Glutamatergic neuron (in vitro differentiated cells): ENCODE measurements at places on chromosomes 7 and 10.
A peak's percentile ranks its signal among the peaks of the same experiment; 100 is the strongest.

DNA sequence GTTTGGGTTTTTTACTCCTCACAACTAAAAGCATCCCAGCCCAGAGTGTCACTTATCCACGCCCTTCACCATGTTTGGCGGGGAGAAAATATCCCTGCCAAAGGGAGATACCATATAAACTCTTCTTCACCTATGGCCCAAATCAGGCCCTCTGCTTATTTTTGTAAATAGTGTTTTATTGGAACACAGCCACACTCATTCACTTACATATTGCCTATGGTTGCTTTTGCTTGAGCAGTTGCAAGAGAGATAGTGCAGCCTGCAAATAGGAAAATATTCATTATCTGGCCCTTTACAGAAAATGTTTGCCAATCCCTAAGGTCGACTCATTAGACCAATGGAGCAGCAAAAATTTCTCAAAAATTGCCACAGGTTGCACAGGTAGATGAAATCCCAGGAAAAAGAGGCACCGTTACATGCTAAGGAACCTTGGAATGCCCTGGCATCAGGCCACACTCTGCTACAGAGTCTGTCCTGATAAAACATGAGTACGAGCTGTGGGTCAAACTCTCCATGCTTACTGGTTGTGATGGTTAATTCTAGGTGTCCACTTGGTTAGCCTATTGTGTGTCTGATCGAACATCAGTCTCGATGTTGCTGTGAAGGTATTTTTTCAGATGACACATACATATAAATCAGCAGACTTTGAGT, 7.9 kb upstream of the RASSF4 start:
- H3K4me3 ChIP-seq: no peak overlapping the region
- H3K27ac ChIP-seq: no peak overlapping the region
- H3K27me3 ChIP-seq: peaks cover 6% of the 10 kb centered on the region
- peaks cover 9% of the 10 kb centered on the region for H3K36me3 ChIP-seq
- DNase-seq: no peak

DNA sequence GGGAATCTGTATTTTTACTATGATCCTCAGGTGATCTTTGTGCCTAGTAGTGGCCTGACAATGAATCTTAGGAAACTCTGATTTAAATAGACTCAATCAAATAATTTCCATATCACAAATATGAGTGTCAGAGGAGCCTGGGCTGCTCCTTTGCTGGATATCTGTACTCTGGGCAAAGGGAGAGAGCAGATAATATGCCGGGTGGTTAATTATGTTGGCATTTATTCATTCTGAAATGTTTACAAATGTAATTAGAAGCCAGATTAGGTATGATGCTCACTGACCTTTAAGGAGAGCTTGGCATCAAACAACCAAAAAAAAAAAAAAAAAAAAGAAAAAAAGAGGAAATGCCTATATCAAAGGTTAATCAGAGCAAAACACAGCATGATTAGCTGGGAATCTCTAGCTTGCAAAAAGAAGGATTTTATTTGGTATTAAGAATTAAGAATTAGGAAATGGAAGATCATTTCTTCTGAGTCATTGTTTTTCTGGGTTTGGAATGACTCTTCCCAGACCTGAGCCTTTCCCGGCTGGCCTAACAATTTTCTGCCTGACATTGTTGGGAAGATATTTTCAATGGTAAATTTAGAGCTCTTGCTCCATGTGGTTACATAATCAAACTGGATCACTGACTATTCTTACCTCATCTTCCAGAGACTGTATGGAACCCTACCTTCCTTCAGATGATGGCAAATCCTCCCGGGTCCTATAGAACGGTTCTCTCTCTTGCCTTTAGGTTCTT, 365.3 kb downstream of the REEP3 start:
- no peak overlapping the region for H3K27ac ChIP-seq
- peaks cover 29% of the 10 kb centered on the region for H3K4me1 ChIP-seq
- no peaks in the 10 kb centered on the region for H3K36me3 ChIP-seq
- H3K27me3 ChIP-seq: peaks cover 2% of the 10 kb centered on the region
- H3K4me3 ChIP-seq: no peak overlapping the region

GRCh38 chr10:111187096-111187495, 110.3 kb downstream of the ADRA2A start:
- no peaks in the 10 kb centered on the region for H3K4me1 ChIP-seq
- H3K4me3 ChIP-seq: no peak overlapping the region
- H3K27ac ChIP-seq: no peak overlapping the region
- H3K36me3 ChIP-seq: no peaks in the 10 kb centered on the region

DNA sequence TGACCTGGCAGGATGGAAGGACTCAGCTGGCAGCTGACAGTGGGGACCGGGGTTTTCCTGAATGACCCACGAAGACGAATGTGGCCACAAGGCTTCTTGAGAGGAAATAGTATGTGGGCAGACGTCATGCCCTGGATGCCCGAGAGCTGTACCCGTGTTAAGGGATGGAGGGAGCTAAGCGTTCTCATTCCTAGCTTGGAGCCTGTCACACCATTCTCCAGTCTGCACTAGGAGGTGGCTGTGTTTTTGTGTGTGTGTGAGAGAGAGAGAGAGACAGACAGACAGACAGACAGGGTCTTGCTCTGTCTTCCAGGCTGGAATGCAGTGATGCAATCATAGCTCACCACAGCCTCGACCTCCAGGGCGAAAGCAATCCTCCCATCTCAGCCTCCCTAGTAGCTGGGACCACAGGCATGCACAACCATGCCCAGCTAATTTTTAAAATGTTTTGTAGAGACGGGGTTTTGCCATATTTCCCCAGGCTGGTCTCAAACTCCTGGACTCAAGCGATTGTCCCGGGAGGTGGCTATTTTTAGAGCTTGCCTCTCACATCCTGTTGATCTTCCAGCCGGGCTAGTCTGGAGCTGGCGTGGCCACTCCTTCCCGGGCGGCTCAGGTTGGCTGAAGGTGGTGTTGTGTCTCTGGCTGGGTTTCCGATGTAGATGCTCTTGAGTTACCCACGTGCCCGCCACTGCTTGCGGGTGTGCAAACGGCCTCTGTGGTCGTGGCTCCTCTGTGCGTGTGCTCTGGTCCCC, 2.1 kb downstream of the AMZ1 start:
- no peaks in the 10 kb centered on the region for H3K36me3 ChIP-seq
- H3K27me3 ChIP-seq: peaks cover 22% of the 10 kb centered on the region
- no peak overlapping the region for H3K27ac ChIP-seq
- H3K4me3 ChIP-seq: no peak overlapping the region
- DNase-seq: no peak

DNA sequence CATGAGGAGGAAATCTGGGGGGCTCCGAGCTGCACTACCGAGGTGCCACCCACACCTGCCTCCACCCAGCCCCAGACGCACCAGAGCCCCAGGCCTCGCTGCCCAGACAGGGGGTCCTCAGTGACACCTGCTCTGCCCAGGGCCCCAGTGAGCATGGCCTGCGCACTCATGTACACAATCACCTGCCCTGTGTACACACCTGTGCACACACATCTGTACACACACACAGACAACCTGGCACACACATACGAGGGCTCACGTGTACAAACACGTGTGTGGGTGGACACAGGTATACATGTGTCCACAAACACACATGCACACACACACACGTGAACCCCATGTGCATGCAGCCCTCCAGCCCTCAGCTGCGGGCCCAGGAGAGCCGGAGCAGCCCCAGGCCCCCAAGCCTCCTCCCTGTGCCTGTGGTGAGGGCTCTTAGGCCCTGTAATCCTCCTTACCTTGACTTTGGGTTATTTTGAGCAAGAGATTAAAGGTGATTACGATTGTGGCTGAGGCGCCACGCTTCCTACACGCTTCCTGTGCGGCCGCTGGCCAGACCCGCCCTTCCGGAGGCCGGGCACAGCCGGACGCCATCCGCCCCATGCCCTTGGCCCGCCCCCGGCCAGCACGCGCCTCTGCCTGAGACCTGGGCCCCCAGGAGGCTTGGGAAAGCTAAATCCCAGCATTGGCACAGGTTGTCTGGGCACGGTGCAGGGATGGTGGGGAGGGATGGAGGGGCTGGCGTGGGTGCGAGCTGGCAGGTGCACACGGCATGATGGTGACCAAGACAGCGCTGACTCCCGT, 71.9 kb downstream of the ELFN1 start:
- H3K27me3 ChIP-seq: peaks cover 2% of the 10 kb centered on the region
- DNase-seq: no peak
- H3K4me1 ChIP-seq: peaks cover 18% of the 10 kb centered on the region
- no peaks in the 10 kb centered on the region for H3K36me3 ChIP-seq

DNA sequence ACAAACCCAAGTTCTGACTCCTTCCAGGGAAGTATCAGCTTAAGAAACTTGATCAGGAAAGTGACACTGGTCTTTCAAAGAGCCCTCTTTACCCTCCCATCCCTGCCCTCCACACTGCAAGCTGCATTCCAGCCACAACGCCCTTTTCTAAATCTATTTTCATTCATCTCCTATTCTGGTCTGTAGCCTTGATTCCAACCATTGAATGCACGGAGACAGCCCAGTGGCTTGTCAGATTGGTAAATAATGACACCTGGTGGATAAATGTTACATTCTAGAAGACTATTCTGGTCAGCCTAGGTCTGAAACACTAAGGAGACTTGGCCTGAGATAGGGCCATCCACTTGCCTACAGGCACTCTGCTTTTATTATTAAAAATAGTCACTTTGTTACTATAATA, 20.9 kb downstream of the MORN4 start:
- H3K36me3 ChIP-seq: no peaks in the 10 kb centered on the region
- H3K27ac ChIP-seq: no peak overlapping the region
- H3K4me3 ChIP-seq: no peak overlapping the region
- DNase-seq: no peak
- peaks cover 4% of the 10 kb centered on the region for H3K4me1 ChIP-seq

DNA sequence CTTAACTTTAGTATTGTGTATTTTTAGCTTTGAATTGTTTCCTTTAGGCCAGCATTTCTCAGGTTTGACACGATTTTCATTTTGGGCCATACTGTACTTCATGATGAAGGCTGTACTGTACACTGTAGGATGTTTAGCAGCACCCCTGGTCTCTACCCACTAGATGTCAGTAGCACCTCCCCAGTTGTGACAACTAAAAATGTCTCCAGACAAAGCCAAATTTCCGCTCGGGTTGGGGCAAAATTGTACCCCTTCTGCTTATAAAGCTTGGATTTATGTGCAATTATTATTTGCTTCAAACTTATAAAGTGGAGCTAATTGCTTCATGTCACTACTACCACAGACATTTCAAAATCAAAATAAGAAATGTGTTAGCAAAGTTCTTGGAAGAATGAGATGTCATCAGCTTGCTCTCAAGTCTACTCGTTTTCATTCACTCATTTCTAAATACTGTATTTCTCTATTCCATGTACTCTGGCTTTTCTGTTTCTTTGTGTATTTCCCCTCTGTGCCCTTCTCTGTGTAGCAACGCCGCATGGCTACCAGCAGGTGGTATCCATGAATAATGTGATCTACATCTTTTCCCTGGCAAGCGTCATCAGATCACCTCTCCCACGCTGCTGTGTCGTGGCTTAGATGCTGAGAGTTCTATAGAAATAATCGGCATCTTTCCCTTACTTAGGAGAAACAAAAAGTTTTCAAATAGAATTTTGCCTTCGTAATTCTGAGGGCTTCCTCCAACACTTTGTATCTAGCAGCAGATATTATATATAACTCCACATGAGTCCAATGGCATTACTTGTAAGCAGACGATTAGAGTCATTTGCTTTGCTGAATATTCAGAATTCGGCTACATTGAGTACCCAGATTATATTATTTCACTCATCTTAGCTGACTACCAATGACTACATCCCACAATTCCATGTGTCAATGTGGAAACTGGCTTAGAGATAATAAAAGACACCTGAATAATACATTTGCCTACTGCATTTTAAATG, 47.8 kb upstream of the CALCR start:
- H3K27me3 ChIP-seq: peaks cover 2% of the 10 kb centered on the region
- peak overlapping the region; percentile 56 for H3K4me3 ChIP-seq
- peaks cover 3% of the 10 kb centered on the region for H3K4me1 ChIP-seq
- H3K27ac ChIP-seq: peak overlapping the region; percentile 85
- DNase-seq: peak; percentile 31

GRCh38 chr10:70561070-70561469, 41.5 kb downstream of the PRF1 start:
- H3K36me3 ChIP-seq: no peaks in the 10 kb centered on the region
- DNase-seq: no peak
- H3K27me3 ChIP-seq: peaks cover 10% of the 10 kb centered on the region
- H3K4me1 ChIP-seq: peaks cover 21% of the 10 kb centered on the region
- H3K4me3 ChIP-seq: no peak overlapping the region
- H3K27ac ChIP-seq: no peak overlapping the region

DNA sequence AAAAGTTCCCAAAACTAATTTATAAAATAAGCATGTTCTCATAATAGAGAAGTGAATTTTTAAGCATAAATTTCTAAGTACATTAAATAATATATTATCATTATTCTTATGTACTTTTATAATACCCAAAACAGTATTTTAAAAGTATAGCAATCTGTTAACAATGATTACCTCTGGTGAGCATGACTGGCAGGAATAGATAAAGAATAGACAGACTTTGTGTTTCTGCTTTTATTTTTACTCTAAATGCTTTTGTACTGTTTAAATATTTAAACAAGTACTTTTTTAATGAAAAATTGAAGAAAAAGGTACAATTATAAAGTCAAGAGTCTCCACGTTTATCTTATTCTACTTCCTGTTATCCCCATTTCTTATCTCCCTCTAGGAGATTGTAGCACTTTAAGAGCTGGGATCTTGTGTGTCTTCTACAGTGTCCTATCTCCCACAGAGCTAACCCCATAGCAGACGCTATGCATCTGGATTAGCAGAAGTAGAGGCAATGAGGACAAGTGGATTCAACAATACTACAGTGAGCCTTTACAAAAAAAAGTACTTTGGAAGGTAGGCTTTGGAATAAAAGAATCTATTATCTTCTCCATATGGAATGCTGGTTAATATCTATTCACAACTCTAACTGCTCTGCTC, 42.9 kb downstream of the IDE start:
- peaks cover 2% of the 10 kb centered on the region for H3K4me1 ChIP-seq
- DNase-seq: no peak
- no peak overlapping the region for H3K27ac ChIP-seq

DNA sequence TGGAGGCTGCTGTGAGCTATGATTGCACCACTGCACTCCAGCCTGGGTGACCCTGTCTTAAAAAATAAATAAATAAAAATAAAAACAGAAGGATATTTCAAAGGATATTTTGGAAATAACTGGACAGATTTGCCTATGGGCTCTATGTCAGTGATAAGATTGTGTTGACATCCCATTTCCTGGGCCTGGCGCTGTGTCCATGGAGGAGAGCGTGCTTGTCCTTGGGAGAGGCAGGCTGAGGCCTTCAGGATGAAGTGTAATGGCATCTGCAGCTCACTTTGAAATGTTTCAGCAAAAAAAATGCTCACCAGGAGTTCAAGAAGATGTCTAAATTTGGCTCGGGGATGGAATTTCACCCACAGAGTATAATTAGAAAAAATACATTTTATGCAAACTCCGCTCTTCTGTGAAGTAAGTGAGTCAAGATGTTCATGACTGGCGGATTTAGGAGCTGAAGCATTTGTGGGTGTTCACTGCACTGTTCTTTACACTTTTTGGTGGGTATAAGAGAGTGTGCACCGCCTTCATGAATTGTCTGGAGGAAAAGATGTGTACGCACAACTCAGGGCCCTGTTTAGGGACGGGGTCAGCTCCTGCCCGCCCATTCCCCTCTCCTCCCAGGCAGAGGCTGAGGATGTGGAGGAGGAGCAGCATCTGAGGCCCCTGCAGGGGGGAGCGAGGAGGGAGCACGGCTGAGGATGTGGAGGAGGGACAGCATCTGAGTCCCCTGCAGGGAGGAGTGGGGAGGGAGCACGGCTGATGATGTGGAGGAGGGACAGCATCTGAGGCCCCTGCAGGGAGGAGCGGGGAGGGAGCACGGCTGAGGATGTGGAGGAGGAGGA, 18.5 kb upstream of the FOXL3 start:
- no peak overlapping the region for H3K4me3 ChIP-seq
- H3K4me1 ChIP-seq: no peaks in the 10 kb centered on the region
- no peak overlapping the region for H3K27ac ChIP-seq
- H3K27me3 ChIP-seq: peaks cover 23% of the 10 kb centered on the region
- H3K36me3 ChIP-seq: peaks cover 33% of the 10 kb centered on the region
